ENCODE measurements at places on chromosomes 6 and 20.

- DNase-seq: peak; percentile 4
These were observed 7.9 kb upstream of the MCHR2 start for GRCh38 chr6:100001915-100002388.

DNA sequence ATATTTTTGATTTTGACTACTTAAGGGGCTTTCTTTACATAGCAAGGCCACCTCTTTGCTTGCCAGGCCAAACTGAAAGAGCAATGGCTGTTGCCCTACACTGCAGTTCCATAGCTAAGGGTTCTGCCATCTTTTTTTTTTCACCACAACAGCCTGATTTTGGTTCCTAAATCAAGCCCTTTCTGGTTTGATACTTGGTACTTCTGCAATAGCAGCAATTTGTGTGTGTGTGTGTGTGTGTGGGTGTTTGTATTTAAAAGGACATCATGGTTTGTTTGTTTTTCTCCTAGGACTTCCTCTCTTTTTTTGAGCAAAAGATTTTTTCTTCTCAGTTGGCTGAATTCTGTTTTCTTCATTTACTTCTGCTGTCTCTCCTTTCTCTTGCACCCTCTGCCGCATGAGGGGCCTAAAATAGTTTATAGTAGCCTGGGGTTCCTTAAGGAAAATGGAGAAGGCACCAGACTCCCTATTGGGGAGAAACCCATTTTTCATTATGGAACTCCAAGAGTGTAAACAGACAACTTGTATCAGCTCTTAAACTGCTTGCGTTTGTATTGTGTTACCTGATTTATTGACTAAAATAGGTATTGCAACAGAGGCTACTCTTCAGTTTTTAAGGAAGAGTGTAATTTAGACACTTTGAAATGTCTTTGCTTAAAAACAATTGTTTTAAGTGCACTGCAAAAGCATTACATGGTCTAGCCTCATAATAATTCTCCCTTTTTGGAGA, 12.2 kb upstream of the GCLC start:
- no peak for DNase-seq

- DNase-seq: no peak
These were observed 125.4 kb downstream of the RNASET2 start for GRCh38 chr6:166830891-166831363.

DNA sequence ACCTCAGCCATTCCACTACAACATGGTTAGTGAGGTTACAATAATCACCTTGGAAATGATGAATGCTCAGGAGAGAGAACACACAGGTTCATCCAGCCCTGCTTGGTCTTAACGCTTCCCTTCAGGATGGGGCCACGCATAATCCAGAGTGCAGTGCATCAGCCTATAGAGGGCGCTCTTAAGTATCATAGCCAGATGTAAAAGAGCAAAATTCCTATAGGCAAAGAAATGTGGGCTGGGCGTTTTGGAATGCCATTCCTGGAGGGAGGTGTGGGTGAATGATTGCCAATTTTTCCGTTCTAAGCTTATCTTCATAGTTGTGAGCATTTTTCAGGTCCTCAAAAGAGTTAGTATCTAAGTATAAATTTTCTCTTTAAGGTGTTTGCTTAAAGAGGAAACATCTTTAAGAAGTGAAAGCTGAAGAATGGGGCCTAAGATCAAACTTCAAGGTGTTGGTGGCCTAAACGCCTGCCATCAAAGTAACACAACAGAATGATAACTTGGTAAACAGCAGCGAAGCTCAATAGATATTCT, 1.8 kb downstream of the RIPOR2 start:
- DNase-seq: no peak

DNA sequence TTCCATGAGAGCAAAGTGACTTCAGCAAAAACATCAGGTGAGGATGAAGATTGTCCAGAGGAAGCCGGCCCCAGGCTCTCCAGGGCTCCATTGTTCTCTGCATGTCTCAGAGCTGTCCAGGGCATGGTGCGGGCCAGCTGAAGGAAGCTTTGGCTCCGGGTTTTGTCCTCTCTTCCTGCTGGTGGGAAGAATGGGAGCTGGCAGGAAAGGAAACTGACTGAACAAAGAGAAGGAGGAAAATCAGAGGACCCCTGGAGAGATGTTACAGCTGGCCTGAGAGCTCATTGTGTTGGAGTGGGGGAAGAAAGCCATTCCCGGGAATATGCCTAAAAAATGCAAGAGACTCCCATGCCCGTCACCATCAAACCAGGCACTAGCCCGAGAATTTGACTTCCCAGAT, 27.1 kb downstream of the PRND start:
- DNase-seq: no peak

GRCh38 chr6:159043947-159044346, 844 bp downstream of the TAGAP start:
- DNase-seq: no peak

- DNase-seq: no peak
These were observed 317.5 kb upstream of the HSF2 start for GRCh38 chr6:122081921-122082320.

GRCh38 chr6:111091987-111092386, 4.7 kb downstream of the SLC16A10 start:
- DNase-seq: no peak

DNA sequence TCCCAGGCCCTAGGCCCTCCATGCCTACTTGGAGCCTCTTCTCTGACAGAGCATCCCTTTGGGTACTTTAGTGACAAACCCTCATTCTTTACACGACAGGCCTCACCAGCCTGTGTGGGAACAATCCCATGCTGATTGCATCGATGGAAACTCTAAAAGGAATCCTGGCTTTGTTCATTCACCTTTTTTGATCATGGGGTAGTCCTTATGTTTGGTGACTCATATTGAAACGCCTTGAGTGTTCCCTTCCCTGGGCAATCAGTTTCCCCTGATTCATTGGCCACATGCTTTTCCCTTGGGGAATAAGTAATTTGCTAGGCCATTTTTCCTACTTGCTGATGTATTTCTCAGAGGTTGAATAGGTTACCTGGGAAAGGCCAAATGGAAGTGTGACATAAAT, 14.7 kb upstream of the TNFAIP3 start:
- no peak for DNase-seq

- DNase-seq: no peak
These were observed 138.7 kb upstream of the SASH1 start for GRCh38 chr6:148203970-148204369.

- no peak for DNase-seq
These were observed 129.6 kb downstream of the ZDHHC14 start for GRCh38 chr6:157510323-157511188.

DNA sequence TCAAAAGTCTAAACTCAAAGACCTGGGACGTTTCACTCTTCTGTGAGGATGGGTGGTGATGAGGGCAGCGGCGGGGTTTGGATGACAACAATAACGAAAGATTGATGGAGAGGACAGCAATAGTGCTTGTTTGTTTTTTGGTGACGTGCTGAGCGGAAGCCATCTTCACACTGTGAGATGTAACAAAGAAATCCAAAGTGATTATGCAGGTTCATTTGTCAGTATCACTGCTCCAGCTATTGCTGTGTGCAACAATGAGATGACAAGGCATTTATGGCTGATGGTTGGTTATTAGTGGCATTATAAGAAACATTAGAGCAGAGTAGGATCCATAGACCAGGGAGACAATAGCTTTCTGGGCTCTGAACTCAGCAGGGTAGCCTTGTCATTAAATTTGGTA, 306.7 kb downstream of the RNF144B start:
- no peak for DNase-seq

DNA sequence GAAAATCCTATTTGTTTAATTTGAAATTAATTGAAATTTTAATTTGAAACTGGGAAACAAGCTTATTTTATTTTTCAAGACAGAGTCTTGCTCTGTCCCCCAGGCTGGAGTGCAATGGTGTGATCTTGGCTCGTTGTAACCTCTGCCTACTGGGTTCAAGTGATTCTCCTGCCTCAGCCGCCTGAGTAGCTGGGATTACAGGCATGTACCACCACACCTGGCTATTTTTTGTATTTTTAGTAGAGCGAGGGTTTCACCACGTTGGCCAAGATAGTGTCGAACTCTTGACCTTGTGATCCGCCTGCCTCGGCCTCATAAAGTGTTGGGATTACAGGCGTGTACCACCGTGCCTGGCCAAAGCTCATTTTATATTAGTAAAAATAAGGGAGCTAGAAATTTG, 4.2 kb downstream of the SRSF3 start:
- DNase-seq: no peak

- no peak for DNase-seq
These were observed 19.1 kb upstream of the IRF4 start for GRCh38 chr6:372336-372911.

- DNase-seq: no peak
These were observed 168.7 kb downstream of the PAX1 start for GRCh38 chr20:21874127-21874526.

GRCh38 chr6:41726876-41727275, 8.5 kb downstream of the TFEB start:
- DNase-seq: no peak

DNA sequence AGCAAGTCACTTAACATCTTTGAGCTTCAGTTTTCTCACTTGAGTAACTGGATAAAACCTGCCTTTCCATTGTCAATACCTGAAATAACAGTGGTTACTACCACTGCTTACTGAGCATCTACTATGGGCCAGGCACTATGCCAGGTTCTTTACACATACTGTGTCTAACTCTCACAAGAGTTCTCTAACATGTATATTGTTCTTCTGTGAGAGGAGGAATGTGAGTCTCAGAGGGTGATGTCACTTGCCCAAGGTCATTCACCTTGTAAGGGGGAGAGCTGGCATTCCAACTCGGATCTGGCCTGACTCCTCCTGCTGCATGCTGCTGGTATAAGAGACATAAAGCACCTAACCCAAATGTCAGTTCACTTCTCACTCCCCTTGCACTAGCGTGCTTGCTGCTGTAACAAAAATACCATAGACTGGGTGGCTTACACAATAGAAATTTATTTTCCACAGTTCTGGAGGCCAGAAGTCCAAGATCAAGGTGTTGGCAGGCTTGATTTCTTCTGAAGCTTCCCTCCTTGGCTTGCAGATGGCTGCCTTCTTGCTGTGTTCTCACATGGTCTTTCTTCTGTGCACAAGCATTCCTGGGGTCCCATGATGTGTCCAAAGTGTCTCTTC, 21.9 kb upstream of the SGK2 start:
- DNase-seq: no peak

GRCh38 chr6:36066817-36067216, 39.2 kb downstream of the MAPK14 start:
- no peak for DNase-seq

- no peak for DNase-seq
These were observed 72.1 kb downstream of the CBFA2T2 start for GRCh38 chr20:33561692-33562601.

DNA sequence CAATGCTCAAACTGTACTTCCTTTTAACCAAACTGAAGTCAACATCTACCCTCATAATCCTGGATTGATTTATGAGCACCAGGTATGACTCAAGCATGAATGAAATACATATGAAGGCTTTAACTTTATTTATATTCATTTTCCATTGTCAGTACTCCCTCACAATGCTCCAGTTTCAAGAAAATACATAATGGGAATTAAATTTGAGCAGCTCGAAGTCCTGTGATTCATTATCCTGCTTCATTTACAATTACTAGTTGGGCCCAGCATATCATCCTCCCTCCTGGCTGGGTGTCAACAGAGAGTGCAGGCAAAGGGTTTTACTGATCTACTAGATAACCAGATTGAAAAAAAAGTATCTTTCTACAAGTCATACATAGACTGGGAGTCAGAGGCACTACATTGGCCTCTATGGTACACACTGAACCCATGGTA, 10.1 kb downstream of the SAMHD1 start:
- DNase-seq: no peak

DNA sequence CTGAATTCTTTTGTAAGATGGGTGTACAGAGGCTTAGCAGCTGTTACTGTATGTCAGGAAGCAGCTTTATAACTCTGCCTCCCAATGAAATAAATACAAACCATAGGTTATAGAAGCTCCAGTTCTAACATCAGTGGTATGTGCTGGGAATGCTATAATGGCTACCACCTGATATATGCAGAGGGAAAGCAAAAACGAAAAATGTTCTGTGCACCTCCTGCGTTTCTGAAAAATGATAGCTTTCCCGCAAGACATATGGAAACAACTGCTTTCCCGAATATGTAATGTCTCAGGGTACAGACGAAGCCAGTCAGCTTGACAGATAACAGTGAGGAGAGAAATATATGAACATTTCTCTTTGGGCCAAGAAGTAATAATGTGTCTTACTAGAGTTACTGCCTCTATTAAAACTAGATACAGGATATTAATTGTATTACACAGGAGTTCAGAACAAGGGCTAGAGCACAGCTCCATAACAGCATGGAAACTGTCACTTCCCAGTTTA, 517.0 kb upstream of the NRSN1 start:
- no peak for DNase-seq

DNA sequence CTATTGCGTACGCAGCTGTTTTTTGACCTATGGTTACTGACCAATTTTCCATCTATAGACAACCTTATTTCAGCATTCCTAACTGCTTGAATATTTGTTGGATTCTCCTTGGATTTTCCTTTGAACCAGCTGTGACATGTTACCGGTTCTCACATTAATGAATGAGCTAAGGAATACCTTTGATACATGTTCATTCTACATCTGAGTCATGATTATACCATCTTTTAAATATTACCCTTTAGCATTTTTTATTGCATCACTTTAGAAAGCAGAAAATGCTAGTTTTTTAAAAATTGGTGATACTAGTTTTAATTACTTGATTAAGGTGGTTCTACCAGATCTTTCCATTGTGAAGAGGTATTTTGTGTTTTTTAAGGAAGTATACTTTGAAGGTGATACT, 1.9 kb upstream of the IGF2R start:
- DNase-seq: no peak

Data from activated naive CD4-positive, alpha-beta T cell (primary cell).